ENCODE measurements at places on chromosomes 12 and 14.

- DNase-seq = no peak
These were observed 292.6 kb upstream of the CAND1 start for GRCh38 chr12:66976526-66976925.

DNA sequence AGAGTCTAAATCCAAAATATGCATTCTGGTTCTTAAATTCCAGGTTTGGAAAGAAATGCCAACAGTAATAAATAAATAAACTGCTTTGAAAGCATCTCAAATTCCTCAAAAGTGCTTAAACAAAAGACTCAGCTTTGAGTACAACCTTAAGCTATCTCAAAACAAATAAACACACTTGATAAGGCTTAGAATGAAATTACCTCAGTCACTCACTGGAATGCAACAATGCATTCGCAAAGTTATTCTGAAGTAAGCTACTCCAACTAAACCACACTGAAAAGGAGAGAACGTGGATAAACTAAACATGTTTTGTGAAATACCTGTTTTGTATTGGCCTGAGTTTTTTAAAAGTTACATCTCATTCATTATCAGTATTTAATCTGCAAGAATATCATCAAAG lies 1.2 kb downstream of the SPTSSA start:
- no peak for DNase-seq

GRCh38 chr14:51674294-51675002 lies 22.7 kb downstream of the FRMD6 start:
- no peak for DNase-seq

GRCh38 chr14:91098591-91098990 lies 15.3 kb upstream of the DGLUCY start:
- no peak for DNase-seq

- peak; percentile 56 for DNase-seq
These were observed 114.5 kb downstream of the TRAFD1 start for GRCh38 chr12:112239881-112240280.

GRCh38 chr12:102702447-102703114 lies 214.5 kb downstream of the PAH start:
- DNase-seq = no peak

GRCh38 chr14:49206828-49207227 lies 379.4 kb downstream of the RPS29 start:
- DNase-seq = no peak

DNA sequence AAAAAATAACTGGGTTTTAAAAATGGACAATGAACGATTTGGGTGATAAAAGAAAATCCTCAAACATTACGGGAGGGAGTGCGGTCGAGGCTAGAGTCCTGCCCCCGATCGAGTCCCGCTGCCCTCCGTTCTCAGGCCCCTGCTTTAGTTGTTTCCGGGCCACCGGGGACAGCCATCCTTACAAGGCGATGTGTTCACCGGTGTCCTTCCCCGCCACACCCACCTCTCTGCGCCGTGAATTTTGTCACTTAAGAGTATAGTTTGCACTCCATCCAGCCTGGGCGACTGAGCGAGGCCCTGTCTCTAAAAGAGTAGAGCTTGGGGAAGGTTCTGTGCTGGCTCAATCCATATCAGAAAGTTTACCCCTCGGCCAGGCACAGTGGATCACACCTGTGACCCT lies 2.9 kb downstream of the ULK1 start:
- no peak for DNase-seq

Data from DMS79 (cell line).